ENCODE measurements at places on chromosomes 4 and X.

- DNase-seq, result no peak
These were observed 503.2 kb downstream of the PACRGL start for GRCh38 chr4:21203416-21203815.

DNA sequence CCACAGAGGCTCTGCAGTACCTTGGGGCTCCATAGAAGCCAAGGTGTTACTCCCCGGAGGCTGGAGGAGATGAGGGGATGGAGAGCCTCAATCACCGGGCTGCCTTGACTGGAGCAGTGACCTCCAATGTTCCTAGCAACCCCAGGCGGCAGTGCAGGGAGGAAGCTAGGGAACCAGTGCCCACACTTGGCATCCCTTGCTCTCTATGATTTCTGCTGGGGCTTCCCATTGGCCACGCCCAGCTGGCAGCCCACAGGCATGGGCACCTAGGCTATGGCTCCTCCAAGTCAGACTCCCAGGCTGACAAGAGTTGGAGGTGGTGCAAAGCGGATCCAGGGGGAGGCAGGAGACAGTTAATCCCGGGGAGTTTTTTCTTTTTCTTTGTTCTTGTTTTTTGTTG, 229.7 kb downstream of the EVC2 start:
- no peak for DNase-seq

- no peak for DNase-seq
These were observed 183.7 kb downstream of the NR3C2 start for GRCh38 chr4:148258535-148258934.

GRCh38 chr4:26367811-26368210, 47.0 kb downstream of the RBPJ start:
- no peak for DNase-seq

GRCh38 chr4:102411408-102411807, 66.1 kb upstream of the SLC39A8 start:
- no peak for DNase-seq

DNA sequence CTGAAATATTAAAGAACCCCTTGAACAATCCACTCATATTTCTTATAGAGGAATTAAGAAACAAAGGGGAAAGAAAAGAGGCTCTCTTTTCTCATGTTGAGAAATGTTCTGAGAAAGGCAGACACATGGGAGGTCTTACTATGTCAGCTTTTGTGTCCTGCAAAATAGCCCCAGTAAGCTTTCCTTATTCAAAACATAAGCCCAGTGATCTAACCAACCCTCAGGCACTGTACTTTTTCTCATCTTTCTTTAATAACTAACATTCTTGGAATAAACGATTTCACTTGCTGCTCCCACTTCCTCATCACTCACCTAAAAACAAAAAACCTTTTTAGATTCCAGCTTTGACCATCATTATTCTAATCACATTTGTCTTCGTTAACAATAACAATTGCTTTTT, 115.9 kb downstream of the GLRA3 start:
- no peak for DNase-seq

DNA sequence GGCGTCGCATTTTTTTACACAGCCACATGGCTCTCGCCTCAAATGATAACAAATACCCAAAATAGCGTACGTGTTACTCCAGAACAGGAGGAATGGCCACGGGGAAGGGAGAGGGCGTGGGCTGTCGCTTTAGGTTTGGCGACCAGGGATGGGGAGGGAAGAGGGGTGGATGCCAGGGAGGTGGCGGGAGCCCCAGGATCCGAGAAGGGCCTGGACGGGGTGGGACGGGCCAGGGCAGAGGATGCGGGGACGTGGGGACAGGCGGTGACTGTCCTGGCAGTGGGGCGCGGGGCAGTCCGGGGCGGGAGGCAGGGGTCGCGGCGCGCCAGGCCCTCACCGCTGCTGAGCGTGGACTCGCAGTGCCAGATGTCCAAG, 631 bp downstream of the TMEM47 start:
- DNase-seq, result no peak

- no peak for DNase-seq
These were observed 22.7 kb downstream of the FABP2 start for GRCh38 chr4:119299260-119299671.

DNA sequence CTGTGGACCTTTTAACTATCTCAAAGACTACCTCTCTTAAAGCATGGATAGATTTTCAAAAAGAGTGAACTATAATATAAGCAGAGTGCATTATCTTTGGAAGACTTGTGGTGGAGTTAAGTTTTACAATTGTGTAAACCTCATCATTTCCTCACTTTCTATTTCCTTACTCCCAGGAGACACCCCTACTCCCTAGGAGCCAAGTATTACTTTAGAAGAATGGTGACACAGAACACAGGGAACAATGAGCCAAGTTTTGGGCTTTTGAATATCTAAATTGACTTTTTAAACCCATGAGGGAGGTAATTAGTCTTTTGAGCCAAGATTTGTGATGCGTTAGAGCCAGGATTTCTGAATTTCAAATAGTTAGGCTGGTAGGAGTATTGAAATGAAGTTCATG, 78.9 kb upstream of the UNC5C start:
- no peak for DNase-seq

- no peak for DNase-seq
These were observed 51.0 kb upstream of the NHSL2 start for GRCh38 chrX:71859637-71860036.

- DNase-seq, result no peak
These were observed 619.4 kb upstream of the SPANXN1 start for GRCh38 chrX:144627947-144628346.

- no peak for DNase-seq
These were observed 117.2 kb upstream of the MED14 start for GRCh38 chrX:40852586-40852985.

GRCh38 chr4:150817804-150818528, 197.1 kb downstream of the LRBA start:
- DNase-seq, result no peak

DNA sequence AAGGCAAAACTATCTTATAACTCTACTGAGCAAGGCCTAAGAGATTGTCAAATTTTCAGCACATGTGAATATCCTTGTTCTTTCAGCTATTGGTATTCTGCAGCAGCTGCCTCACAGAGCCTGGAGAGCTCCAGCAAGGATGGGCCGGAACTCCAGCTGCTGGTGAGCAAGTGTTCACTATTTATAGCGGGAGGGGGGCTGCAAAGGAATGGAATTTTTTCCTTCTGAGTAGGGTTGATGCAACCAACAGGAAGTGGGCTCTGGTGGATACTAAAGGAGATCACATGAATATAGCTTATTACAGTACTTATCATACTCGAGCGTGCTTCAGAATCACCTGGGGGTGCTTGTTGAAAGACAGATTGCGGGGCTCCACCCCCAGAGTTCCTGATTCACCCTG, 20.2 kb upstream of the SETD7 start:
- no peak for DNase-seq

DNA sequence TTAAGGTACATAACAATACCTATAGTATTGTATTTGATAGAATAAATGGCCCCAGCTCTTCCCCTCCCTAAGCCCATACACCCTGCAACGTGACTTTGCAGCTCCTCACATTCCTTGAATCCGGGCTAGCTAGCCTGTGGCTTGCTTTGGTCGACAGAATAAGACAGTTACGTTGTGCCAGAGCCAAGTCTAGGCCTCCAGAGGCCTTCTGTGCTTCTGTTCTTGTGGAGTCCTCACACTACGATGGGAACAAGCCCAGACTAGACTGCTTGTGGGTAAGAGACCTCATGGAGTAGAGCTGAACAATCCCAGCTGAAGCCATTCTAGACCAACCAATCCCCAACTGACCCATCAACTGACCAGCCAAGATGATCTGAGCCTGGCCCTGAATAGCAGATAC, 102.4 kb upstream of the PLAC1 start:
- no peak for DNase-seq

DNA sequence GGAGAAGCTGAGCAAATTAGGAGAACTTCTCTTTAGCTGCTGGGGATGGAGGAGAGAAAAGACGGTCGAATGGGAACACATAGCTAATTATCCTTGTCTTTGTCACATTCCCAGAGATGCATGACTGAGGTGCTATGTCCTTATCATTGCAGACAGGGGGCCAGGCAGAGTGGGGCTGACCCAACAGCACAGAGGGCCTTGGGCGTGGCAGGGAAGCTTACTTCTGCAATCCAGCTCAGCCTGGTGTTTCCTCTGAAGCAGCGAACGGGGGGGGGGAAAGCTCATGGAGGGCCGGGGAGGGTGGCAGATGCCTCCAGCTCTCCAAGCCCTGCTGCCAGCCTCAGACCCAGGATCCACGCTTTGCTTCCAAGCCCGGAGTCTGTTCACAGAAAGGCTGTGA, 50.8 kb upstream of the HOPX start:
- DNase-seq, result no peak

GRCh38 chr4:40747207-40747835, 2.4 kb upstream of the NSUN7 start:
- DNase-seq, result no peak

- DNase-seq, result peak; percentile 51
These were observed 55.1 kb downstream of the GPR82 start for GRCh38 chrX:41779030-41779564.

GRCh38 chr4:13782231-13782630, 154.7 kb upstream of the BOD1L1 start:
- no peak for DNase-seq

DNA sequence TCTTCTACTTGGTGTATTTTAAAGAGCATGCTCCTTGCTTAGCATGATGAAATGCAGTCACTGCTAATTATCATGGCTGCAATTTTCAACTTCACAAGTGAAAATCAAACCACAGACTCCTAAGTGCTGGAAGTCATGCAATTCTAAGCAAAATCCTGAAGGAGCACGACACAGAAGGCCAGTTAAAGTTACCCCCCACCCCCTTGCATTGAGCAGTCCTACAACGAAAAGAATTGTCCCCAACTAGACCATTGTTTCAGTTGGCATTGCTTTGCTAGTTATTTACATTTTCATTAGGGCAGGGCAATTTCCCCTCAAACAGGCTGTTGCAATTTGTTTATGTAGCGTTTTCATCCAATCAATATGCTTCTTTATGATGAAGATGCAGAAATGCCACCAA, 321.2 kb downstream of the PCDH7 start:
- DNase-seq, result no peak

- no peak for DNase-seq
These were observed 145.8 kb upstream of the ATP6AP2 start for GRCh38 chrX:40434947-40435346.

DNA sequence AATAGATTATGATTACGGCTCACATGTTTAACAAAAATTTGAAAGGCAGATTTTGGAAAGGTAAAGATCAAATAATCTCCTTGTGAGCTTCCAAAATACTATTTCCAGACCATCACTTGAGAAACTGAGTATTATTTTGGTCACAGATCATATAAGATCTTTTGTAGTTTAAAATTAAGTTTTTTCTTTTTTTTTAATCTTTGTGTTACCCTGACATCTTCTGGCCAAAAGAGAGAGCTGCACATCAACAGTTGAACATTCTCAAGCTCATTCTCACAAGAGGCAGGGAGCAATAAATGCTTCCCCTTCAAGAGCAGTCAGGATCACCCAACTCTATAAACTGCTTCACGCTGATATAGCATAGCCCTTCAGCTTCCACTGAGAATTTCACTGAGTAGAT, 15.9 kb downstream of the TMEM192 start:
- no peak for DNase-seq

- no peak for DNase-seq
These were observed 915 bp downstream of the CPZ start for GRCh38 chr4:8593264-8594096.

GRCh38 chr4:7092026-7092425, 24.2 kb upstream of the GRPEL1 start:
- no peak for DNase-seq

GRCh38 chr4:93169966-93170365, 658.6 kb upstream of the ATOH1 start:
- DNase-seq, result no peak

DNA sequence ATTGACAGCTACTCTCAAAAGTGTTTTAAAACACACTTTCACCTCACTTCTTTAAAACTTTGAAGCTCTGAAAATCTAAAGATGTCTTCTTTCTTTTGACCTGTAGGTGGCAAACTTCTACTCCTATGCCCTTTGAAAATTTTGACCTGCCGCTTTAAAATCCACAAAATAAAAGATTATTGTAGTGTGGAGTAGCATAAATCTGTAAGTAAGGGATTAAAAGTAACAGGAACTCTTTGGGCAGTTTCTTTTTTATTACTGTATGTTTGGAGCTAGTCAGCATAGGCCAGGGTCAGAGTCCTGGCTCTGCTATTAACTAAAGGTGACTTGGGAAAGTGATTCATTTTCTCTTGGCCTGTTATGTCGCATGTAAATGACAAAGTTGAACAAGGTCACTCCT, 25.5 kb downstream of the BBS12 start:
- no peak for DNase-seq

DNA sequence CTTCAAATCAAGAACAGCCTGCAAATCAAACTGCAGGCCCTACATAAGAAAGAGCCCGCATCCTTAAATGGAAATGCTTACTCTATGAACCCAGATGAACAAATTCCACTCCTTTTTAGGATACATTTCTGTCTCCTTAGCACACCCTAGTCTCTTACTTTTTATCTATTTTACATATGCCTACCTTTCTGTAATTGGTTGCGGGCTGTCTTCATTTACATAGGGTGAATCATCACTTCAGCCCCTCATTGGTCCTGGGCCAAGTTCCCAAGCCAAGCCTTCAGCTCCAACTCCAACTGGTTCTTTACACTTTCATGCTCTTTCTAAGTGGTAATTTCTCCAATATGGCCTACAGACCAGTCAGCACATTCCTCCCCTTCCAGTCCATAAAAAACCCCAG, 219.3 kb downstream of the TRAM1L1 start:
- DNase-seq, result no peak

GRCh38 chrX:5180135-5180741, 1048.4 kb downstream of the NLGN4X start:
- DNase-seq, result no peak

- DNase-seq, result no peak
These were observed 44.2 kb downstream of the CCNI start for GRCh38 chr4:77031544-77031943.

DNA sequence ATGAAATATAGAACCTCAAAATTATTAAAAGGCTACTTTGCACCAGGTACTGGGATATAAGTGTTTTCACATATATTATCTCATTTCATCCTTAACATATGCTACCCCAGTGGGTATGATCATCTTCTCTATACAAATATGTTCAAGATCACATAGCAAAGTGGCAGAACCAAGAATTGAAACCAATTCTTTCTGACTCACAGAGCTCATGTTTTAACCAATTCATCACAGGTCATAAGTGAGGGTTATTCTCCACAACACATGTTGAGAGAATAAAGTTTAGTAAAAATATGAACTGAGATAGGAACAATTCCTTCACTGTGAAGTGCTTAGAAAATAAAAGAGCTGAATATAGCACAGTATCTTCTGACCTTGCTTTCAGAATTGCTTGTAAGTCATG, 442.9 kb upstream of the RASGEF1B start:
- DNase-seq, result no peak

All from HS-5 (cell line).